Suppressor macrophage treated with lipopolysaccharide for 1 hour (primary cell): ENCODE measurements at places on chromosomes 6 and 20.
A peak's percentile ranks its signal among the peaks of the same experiment; 100 is the strongest.

GRCh38 chr6:97524811-97525210, 241.8 kb upstream of the MMS22L start:
- no peak for DNase-seq

GRCh38 chr6:167824591-167825331, 1.9 kb upstream of the AFDN start:
- DNase-seq = no peak

DNA sequence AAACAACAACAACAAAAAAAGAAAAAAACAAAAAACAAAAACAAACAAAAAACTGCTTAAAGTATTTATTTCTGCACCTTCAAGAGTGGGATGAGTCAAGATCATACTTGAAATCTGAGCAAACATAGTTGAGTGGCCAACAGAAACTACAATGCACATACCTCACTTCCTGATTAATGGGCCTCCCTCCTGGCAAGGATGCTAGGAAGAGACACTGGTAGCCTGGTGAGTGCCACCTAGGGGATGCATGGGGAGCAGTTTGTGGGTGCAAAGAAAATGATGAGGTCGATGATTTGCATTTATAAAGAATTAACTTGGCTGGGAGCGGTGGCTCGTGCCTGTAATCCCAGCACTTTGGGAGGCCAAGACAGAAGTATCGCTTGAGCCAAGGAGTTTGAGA, 808.1 kb downstream of the MAFB start:
- DNase-seq = peak; percentile 27

GRCh38 chr6:17258749-17259148, 22.4 kb upstream of the RBM24 start:
- no peak for DNase-seq

DNA sequence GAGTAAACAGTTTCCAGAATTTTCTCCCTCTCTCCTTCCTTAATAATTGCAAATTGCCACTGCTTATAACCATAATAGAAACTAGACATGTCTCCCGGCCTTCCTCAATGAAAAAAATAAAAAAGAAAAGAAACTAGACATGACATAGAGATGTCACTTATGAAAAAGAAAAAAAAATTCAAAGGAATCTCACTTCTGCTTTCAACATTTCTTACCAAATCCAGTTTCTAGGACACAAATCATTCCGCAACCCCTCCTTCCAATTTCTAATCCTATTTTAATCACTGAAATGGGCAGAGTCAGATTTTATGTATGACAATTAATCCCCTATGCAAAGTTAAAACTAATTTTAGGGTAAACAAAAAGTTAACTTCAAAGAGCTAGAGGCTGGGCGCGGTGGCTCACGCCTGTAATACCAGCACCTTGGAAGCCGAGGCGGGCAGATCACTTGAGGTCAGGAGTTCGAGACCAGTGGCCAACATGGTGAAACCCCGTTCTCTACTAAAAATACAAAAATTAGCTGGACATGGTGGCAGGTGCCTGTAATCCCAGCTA, 40.1 kb upstream of the EEF1A1 start:
- peak; percentile 32 for DNase-seq

DNA sequence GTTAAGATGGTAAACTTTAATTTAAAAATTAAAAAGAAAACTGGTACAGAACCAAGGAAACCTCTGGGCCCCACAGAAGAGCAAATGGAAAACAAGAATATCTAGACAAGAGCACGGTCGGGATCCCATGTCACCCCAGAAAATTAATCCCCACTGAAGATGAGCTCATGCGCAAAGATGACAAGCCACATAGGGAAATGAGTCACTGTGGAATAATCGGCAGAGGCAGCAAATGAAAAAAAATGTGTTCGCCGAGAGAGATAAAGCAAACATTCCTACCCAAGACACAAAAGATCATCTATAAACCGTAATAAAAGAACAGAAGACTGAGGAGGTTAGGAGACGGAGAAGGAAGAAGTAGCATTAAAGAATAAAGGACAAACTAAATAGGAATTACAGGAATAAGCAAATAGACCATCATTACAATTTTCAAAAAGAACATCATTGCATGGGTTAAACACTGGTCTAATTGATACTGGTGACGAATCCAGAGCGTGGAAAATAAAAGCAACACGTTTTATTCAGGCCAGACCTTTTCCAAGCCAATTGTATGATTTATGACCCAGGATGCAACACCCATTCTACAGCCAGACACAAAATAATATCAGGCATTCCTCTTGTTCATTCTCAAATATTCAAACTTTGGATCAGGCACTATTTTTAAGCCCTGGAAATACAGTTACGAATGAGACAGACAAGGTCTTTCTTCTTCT, 138.0 kb upstream of the ARID1B start:
- DNase-seq = no peak

DNA sequence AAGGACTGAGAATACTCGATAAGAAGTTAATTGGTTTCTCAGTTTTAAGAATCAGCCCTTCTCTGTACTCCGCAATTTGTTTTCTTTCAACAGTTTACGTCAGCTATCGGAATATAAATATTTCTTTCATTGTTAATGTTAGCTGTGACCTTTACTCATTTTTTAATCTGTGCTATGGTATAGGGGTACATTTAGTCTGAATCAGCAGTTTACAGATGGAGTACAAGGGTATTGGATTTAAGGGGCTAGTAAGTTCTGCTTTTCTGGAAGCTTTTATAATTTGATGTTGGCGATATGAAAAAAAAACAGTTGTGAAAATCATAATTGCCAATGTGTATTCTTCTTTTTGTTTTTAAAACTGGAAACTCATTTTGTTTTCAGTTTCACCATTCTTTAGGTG, 23.0 kb downstream of the FAM135A start:
- DNase-seq = no peak
